ENCODE measurements at places on chromosomes 7 and 10. TPM values are rescaled to one million over a fixed set of nuclear protein-coding genes. Genes with fewer than 3 reads are reported as not detected.

GRCh38 chr10:132742167-132742836 is 43.6 kb downstream of the NKX6-2 start:
- DNase-seq: no peak

GRCh38 chr7:33494474-33494873 is 365.1 kb downstream of the BBS9 start:
- no peak for DNase-seq

DNA sequence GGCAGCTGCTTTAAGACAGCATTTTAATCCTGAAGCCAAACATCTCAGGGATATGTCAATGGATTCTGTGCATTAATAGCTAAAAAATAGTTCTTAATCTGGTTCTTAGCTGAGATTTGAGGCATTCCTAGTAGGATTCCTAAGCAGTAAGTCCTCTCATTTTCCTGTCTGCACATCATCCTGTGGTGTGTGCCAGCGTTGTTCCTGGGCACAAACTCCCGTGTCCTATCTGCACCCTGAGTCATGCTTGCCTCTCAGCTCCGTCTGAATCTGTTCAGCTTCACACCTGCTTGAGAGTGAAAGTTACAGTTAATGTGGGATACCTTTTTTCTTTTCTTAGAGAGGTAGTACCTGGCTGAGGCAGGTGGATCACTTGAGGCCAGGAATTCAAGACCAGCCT is 19.5 kb downstream of the BAG3 start:
- DNase-seq: no peak

Gene ODAD2
- not detected for total RNA-seq

GRCh38 chr10:78578929-78579328 is 489.8 kb upstream of the ZMIZ1 start:
- DNase-seq: no peak

GRCh38 chr10:126979311-126979710 is 74.1 kb downstream of the DOCK1 start:
- DNase-seq: no peak

- DNase-seq: no peak
These were observed 6.0 kb downstream of the KIF20B start for GRCh38 chr10:89707372-89707771.

DNA sequence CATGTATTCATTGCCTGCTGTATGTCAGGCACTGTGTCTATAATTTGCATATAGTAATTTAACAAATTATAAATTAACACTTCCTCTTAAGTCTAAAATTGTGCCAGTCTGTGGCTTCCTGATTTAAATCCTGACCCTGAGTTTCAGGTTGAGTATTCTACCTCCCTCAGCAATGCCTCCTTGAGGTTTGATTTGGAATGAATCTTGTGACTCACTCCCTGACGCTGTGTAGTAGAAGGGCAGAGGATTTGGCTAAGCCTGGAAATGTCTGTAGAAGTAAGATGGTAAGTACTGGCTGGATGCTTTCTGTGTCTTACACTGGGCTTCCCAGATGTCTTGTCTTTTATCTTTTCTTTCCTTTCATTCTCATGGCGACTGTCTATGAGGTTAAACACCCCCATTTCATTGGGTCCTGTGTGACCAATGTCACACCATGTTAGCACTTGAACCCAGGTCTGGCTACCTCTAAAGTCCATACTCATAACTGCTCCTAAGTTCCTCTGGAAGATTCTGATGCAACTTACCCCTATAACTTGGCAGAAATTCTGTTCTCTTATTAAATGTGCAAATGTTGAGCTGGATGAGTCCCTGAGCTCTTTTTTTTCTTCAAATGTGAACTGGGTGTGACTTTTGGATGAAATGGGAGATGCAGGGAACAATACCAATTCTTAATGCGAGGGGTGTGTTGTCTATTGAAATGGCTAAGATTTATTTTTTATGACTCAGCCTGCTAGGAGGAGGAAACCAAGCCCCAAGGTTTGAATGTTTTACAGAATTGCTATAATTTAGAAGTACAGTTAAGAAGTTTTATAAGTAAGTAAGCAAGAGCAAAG is 48.5 kb downstream of the PLCE1 start:
- DNase-seq: no peak

DNA sequence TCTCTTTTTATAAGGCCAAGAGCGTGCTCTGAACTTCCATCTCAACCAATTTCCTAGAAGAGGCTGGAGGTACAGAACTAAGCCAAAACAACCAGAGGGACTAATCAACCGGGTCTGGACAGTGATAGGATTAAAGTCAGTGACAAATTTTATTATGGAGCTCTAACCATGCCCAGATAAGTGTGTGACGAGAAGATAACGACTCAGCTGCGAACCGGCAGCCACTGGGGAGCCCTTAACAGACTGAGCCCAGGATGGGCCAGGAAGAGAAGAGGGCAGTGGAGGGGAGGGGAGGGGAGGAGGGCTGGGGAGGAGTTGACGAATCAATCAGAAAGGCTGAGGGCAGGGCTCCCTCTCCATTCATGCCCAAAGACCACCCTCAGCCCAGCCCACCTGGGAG is 119.9 kb downstream of the PLXNA4 start:
- no peak for DNase-seq

Gene SH2D4B
- total RNA-seq: 0.12 TPM

DNA sequence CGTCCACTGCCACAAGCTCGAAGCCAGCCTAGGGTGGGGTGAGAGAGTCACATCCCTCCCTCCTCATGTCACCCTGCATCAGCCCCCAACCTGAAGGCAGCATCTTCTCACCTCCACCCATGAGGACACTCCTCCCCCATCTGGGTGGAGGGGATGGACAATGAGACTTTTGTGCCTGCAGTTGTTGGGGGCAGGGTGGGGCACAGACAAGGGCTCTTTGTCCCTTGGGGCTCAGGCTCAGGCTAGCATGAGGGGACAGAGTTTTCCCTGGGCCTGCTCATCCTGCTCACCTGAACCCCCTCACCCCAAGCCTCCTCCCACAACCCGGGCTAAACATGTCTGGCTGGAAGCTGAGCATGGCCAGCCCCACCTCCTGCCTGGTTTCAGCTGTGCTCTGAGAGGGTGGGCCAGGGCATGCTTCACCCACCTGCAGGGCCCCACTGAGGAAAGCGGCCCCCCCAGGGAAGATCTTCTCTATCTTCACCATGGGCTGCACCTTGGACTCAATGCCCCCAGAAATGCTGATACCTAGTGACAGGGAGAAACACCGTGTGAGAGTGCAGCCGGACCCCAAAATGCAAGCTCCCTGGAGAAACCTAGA is 9.3 kb downstream of the LZTS2 start:
- DNase-seq: no peak

- DNase-seq: no peak
These were observed 513.5 kb downstream of the PTPRN2 start for GRCh38 chr7:158073845-158074840.

- DNase-seq: no peak
These were observed 270.0 kb upstream of the PPP2R2D start for GRCh38 chr10:131630772-131631258.

Gene CALHM3
- not detected for total RNA-seq

Gene EIF5AL1
- 0.76 TPM for total RNA-seq

DNA sequence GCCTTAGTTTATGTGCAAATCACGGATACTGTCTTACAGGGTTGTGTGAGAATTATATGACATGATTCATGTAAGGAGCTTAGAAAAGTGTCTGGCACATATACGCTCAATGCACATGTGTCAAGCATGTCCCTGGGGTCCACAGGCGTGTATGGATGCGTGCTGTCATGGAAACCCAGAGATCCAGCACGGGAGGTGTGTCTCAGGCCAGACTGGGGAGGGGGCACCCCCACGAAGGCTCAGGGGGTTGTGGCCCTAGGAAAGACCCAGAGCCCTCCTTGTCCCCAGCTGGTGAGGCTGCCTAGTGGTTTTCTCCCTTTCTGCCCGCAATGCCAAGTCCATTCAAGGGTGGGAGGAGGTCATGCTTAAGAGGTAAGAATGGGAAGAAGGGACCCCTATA is 9.1 kb downstream of the BTBD16 start:
- no peak for DNase-seq

Gene CAV2
- not detected for total RNA-seq

GRCh38 chr10:114576716-114577115 is 81.4 kb downstream of the ABLIM1 start:
- DNase-seq: no peak

All from B cell (primary cell).